Activated CD4-positive, alpha-beta memory T cell treated with anti-CD3 and anti-CD28 coated beads for 36 hours (primary cell): ENCODE measurements at places on chromosomes 12 and 14.

GRCh38 chr12:56836800-56837663 is 73.9 kb downstream of the HSD17B6 start:
- DNase-seq = peak; percentile 65

DNA sequence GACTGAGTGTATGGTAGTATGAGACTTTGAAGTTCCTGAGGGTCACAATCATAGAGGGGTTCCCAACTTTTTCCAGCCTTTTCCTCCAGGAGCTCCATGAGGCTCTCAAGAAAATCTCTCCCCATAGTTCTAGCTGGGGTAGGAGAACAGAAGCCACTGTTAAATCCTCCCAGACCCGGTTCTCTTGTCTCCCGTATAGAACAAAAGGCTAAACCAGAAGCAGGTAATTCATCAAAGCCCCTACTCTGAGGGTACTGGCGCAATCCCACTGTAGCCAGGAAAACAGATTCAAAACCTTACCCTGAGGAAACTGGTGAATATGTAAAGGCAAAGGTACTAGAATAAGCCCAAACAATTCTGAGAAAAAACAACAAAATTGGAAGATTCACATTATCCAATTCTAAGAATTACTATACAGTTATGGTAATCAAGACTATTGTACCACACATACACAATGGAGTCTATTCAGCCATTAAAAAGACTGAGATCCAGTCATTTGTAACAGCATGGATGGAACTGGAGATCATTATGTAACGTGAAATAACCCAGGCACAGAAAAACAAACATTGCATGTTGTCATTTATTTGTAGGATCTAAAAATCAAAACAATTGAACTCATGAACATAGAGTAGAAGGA is 20.5 kb downstream of the OR8S1 start:
- no peak for DNase-seq

DNA sequence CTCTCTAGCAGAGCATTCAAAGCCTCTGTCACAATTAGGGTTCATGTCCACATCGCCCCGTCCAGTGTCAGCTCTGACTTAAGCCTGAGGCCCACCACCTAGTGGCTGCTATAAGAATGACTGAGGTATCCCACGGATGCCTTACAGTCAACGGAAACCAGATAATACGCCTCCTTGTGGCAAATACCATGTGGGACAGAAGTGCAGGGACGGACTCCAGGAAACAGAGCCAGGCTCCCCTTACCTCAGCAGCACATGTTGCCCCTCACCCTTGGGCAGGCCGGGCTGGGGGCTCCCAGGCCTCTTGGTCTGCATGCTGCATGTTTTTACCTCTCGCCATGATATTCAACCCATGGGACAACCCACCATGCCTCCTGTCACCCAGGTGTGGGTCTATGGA is 86.3 kb downstream of the VWF start:
- DNase-seq = peak; percentile 60

- no peak for DNase-seq
Observed at GRCh38 chr12:94594443-94594825, 55.9 kb downstream of the TMCC3 start.

GRCh38 chr14:52360831-52361230 is 46.7 kb downstream of the PTGER2 start:
- DNase-seq = no peak

- no peak for DNase-seq
Observed at GRCh38 chr12:40650038-40650704, 42.1 kb upstream of the CNTN1 start.

GRCh38 chr12:18387706-18388105 is 126.4 kb downstream of the PIK3C2G start:
- no peak for DNase-seq

DNA sequence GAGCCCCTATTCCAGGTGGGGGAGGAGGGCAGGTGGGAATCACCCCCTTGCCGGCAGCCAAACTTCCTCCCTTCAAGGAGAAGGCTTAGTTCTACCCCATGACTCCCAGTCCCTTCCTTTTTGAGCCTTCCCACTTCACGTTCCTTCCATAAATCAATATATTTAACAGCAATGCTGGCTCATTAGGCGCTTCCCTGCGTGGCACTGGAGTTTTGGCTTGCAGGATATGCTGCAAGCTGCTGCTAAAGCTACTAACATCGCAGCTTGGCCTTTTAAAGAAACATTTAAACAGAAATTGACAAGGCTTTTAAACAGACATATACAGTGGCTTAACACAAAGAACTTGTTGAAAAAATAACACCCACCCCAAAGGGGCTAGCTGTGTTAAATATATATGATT is 308.0 kb upstream of the FKBP4 start:
- DNase-seq = no peak

DNA sequence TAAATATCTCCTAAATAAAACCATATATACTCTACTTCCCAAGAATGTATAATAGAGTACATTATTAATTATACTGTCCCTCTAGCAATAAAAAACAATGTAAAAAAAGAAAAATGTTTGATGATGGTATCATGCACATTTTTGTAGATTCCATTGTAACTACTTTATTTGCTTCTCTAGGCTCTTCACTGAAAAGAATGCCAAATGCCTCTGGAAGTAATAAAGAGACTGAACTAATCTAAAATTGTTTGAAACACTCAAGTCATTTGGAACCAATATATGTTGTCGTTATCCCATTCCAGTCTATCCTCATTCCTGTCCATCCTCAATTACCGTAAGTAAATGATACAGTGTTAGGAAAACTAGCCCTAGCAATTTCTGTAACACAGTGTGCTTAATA is 233.6 kb downstream of the C12orf50 start:
- DNase-seq = no peak

DNA sequence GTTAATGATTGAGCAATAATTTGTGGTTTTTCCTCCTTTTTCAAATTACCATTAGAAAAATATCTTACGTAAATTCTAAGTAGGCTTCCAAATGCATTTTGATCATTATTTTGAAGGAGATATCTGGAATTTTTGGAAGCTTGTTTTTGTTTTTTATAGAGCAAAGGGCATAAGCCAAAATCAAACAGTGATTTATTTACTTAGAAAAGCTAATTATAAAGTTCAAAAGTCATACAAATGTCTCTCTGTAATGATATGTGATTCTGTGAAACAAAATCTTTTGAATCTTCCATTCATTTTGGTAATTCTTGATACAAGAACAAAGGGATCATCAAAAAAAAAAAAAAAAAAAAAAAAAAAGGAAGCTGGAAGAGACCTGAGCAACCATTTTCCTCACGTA is 416.8 kb downstream of the ETNK1 start:
- no peak for DNase-seq

DNA sequence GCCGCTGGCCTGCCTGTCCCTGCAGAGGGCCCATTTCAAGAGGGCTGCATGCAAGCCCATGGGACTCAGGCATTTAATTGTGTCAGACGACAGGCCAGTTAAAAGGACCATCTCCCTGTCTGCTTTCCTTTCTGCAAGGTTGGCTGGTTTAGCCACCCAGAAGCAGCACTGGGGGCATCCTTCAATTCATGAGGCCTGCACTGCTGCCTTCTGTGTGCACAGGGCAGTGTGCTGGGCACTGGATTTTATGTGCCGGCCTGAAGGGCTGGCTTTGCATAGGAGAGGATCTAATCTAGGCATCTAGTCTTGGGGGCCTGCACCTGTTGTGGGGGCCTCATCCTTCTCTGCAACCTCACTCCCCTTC is 114.1 kb upstream of the FKBP4 start:
- no peak for DNase-seq

DNA sequence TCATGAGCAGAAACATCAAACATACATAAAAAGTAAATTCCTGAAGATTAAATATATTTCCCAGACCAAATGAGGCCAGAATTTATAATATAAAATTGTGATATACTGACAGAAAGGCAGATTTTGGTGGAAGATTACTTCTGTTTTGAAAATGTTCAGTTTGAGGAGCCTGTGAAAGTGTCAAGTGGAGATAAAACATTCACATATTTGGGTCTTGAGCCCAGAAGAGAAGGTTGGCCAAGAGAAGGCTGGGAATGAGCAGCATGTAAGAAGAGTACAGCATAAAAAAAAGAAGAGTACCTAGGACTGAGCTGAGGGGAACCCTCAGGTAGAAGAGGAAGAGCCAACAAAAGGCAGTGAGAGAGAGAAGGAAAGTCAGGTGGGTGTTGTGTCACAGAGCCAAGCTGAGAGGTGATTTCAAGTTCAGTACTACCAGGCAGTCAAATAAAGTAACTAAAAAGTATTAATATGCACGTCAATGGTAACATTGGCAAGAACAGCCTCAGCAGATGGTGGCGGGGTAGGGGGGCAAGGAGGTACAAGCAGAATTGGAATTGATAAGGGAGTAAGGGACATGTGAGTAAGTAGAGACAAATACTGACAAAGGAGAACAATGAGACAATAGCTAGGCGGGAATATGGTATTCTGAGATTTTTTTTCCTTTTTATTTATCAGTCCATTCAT is 120.7 kb upstream of the TTC7B start:
- DNase-seq = no peak

GRCh38 chr12:88471331-88472045 is 108.8 kb downstream of the KITLG start:
- DNase-seq = no peak

GRCh38 chr14:39006721-39007410 is 96.2 kb downstream of the SEC23A start:
- DNase-seq = no peak

DNA sequence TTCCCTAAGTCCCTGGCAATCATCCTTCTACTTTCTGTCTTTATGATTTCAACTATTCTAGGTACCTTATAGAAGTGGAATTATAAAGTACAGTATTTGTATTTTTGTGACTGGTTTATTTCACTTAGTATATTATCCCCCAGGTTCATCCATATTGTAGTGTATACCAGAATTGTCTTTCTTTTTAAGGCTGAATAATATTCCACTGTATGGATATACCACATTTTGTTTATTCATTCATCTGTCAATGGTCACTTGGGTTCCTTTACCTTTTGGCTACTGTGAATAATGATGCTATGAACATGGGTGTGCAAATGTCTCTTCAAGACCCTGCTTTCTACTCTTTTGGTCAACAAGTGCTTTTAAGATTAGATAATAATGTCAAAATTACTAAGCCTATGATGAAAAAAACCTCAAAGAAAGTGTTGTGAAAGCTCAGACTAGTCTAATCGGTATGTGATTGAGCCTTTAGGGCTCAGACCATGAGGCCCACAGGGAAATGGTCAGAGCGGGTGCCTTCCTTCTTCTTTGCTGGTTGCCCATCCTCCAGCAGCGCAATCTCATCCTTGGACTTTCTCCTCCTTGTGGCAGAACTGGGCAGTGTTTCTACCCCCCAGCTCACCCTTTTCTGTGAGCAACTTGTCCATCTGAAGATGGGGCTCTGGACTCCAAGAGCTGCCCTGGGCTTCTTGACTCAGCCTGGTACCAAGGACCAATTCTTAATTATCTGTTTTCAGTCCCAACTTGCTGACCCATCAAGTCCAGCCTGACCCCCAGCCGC is 105.4 kb downstream of the TTC8 start:
- no peak for DNase-seq

GRCh38 chr12:64650762-64651161 is 40.5 kb downstream of the RASSF3 start:
- no peak for DNase-seq

- DNase-seq = no peak
Observed at GRCh38 chr14:90676912-90677311, 139.3 kb downstream of the TTC7B start.

DNA sequence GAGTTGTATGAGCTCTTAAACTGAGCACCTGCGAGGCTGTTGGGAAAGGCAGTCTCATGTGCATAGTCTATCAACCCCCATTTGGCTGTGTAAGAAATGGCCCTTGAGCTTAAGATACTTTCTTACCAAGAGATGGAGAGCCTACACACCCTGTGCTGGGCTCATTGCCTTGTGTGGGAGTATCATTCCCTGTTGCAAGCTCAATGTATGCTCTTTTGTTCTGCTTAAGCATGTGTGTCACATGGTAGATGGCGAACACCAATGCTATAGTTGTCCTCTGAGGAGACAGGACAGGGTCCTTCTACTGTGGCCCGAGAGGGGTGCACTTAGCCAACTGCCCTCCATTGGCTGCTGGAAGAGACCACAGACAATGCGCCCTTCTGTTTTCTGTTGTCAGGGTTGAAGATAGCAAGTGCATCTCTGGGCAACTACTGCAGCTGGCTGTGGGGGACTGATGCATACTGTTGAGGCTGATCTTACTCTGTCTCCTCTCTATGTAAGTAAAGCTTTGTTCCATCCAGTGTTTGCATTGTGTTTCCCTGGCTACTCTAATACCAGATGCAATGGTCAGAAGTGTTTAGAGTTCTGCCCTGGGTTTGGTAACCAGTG is 79.5 kb downstream of the PTPRB start:
- DNase-seq = no peak

GRCh38 chr12:108369736-108370396 is 30.8 kb upstream of the CMKLR1 start:
- no peak for DNase-seq

GRCh38 chr14:67833403-67833802 is 13.8 kb downstream of the RAD51B start:
- no peak for DNase-seq

- DNase-seq = no peak
Observed at GRCh38 chr12:89884416-89884898, 175.8 kb upstream of the ATP2B1 start.

DNA sequence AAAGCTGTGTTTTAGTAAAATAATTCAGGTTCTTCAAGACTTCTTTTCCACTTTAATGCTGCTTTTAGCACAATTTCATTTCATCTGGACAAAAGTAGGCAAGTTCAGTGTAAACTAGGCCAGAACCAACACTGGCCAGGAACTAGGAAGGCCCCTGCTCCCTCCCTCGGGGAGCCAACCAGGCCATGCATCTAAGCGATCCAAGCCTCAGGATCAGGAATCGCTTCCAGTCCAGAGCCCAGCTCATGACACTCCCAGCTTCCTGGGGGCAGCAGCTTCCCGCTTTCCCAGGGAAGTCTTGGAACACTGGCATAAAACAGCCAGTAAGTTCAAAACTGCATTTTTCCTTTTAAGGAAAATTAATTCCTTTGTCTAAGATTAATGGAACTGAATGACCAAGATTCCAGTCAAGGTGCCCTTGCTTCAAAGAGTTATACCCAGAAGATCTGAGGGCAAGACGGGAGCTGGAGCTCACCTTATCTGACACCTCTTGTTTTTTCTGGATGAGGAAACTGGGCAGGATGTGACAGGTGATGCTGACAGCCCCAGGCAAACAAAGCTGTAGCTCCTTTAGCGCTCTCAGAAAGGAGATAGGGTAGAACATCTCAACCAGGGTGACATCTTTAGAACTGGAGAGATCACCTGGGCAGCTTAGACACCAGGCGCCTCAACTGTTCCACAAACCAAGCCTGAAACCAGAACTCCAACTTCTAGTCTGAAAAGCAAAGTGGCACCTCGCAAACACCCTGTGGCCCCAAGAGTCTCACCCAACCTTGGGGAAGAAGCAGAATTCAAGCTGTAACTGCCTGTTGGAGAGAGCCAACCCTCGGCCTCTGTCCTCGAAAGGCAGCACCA is 61.4 kb upstream of the PNMA1 start:
- DNase-seq = no peak

- DNase-seq = no peak
Observed at GRCh38 chr14:89269404-89269803, 147.6 kb downstream of the FOXN3 start.

DNA sequence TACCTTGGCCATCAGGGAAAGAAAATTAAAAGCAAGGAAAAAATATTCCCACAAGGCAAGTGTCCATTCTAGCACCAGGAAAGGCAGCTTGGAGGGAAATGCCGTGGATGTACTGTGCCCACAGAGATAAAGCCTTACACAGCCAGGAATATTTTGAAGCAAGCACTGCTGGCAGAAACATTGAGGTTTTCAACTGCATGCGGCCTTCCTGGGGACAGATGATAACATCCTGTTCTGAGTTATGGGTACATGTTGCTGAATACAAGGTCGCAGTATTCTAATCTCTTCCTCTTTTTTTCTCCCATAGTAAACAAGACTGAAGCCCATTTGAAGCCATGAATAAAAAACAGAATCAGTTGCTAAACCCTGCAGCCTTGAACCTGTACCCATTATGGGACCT is 197.1 kb downstream of the BTG1 start:
- no peak for DNase-seq
